Sciatic nerve (tissue), 2 donors: ENCODE measurements at places on chromosomes 12 and 14.

DNA sequence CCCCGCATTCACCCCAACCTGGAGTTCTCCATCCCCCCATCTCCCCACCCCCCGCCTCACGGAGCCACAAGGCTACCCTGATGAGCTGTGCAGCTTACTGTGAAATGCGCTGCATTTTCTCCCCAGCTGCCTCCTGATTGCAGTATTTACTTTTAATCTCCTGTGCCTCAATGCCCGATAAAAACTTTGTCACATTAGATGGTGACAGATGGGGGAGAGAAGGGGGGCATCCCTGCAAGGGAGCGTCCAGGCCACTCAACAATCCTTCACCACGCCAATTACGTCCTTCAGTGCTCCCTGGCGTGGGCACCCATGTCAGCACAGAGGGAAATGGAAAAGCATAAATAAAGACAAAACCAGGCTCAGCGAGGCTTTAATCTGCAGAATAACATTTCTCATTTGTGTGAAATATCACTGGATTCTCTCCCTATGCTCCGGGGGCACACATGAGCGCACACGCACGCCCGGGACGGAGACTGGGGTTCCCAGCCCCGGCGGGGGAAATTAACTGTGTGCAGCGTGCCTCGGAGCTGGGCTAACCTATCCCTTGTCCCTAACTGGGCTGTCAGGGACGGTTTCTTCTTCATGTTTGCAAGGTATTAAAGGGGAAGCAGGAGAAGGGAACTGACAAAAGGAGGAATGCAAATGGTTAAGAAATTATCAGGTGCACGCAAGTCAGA lies 186.7 kb upstream of the VASH1 start:
- no peak for DNase-seq

DNA sequence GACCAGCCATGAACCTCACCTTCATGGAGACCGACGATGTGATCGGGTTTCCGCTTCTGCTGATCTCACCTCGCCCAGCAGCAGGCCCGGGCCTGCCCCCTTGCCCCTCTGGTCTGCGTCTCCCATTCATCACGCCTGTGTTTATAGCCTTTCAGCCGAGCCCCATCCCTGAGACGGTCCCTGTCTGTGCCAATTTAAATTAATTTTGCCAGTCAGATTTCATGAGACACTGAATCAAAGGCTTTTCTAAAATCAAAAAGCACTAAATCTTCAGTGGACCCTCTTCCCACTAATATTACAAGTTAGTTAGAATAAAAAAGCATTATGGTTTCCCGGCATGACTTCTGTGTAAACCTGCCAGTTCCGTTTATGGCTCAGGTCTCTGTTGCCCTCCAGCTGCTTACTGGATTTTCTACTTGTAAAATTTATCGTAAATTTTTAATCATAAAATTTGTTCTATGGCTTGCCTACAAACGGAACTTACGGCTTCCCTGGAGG lies 155.9 kb downstream of the ESRRB start:
- DNase-seq: no peak

GRCh38 chr12:82225871-82226270 lies 132.3 kb downstream of the CCDC59 start:
- DNase-seq: no peak

- DNase-seq: no peak
These were observed 13.6 kb downstream of the SERPINA1 start for GRCh38 chr14:94374749-94375260.

DNA sequence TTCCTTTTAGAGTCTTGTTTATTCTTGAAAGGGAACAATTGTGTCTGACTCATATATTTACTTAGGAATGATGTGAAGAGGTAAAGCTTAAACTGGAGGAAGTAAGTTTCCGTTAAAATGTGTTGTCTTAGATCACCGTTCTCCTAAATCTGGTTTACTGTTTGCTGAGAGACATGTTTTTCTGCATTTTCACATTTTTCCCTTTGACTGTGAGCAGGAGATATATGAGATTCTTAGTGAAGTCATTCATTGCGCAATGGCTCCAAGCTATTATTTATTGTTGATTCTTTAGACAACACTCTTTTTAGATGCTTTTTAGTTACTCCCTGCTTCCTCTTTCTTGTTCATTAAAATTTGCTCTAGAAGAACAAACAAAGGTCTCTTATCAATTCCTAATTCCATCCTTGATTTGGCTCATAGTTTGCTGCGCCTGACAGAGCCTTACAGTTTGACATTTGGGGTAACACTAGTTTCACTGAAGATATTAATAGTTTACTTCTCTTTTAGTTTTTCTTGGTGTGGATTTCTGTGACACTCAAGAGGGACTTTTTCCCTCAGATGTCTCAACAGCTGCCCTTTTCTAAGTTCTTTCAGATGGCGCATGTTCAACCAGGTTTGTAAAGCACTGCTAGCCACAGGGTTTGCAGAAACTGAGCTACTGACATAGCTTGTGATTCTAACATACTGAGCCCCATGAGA lies 11.4 kb downstream of the CLECL1 start:
- DNase-seq: no peak

DNA sequence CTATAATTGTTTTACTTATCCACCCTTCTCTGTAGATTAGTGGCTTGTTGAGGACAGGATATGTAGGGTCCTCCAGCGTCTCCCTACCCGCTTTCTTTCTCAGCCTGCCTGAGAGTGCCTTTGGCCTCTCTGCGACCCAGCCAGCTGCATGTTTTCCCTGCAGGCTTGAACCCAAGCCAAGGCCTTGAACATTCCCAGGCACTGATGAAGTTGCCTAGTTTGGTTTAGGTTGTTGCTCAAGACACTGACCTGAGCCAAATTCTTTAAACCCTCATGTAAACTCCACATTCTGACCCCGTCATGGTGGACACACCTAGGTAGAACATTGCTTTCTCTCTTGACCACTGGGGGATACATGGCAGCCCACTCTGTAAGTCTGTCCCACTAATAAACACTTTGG lies 33.4 kb upstream of the TXNRD1 start:
- peak; percentile 79 for DNase-seq

- no peak for DNase-seq
These were observed 58.5 kb upstream of the PPP4R3A start for GRCh38 chr14:91568626-91569025.

DNA sequence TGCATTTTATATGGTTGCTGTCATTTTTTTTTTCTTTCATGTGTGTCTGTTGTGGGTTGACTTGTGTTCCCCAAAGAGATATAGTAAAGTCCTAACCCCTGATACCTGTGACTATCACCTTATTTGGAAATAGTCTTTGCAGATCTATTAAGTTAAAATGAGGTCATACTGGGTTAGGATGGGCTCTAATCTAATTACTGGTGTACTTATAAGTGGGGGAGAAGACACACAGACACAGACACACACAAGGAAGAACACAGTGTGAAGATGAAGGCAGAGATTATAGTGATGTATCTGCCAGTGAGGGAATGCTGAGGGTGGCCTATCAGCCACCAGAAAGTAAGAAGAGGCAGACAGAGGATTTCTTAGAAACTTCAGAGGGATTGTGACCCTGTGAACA lies 318.4 kb upstream of the ATP2B1 start:
- DNase-seq: no peak

DNA sequence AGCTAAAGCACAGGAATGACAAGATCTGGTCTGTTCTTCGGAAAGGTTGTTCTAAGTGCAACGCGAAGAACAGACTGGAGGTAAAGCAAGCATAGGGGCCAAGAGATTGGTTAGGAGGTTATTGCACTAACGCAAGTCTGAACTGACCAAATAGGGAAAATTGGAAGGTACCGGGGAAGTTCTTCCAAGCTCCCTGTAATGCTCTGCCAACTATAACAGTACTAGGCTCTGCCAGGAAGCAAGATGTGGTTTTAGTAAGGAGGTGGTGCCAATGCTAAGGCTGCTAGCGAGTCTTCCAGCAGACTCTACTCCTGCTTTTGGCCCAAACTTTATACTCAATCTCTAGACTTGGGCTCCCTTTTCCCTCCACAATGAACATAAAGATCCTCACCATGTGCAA lies 138.6 kb downstream of the PAWR start:
- no peak for DNase-seq

DNA sequence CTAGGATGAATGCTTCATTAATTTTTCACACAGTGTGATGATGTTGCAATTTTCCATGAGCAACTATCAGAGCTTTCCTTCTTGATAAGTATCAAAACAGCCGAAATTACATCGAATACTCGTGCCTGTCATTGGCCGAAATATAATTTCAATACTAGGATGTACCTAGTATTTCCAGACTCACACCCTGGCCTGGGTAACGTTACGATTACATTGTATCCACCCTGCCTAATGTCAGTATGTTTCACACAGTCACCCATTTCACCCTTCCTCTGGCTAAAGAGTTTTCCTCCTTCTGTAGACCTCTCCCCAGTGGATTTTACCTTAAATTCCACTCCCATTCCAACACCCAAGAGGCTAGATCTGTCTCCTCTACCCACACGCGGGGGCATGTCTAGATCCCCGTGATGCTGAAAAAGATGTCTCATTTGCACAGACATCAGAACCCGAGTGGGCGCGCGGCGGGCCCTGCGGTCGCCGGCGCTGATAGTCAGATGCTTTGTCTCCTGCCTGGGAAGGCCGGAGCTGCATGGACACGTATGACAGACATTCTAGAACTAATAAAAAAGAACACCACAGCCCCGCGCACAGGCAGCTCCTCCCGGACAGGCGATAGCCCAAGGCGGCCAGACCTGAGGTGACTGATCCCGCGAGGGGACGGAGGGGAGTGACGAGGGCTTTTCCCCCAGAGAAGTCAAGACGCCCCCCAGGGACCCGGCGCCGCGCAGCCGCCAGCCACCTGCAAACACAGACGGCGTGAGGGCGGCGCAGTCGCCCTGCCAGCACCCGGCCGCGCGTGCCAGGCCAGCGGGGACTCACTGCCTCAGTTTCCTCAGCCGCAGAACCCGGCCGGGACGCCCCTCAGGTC lies 723 bp downstream of the KIF21A start:
- peak; percentile 66 for DNase-seq

DNA sequence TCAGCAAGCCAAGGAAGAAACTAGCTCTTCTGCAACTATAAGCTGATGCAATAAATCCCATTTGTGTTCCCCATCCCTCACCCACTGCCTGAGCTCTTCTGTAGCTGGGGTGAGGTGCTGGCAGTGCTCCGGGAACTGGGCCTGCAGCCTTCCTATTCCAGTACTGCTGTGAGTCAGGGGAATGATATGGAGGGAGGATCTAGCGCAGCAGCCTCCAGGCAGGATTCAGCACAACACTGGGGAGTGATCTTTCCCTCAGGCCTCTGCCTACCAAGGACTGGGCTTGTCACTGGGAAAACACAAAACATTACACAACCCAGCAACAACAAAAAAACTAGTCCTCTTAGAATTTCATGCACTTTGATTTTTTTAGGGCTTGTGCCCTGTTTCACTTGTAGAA lies 58.7 kb downstream of the ST8SIA1 start:
- peak; percentile 80 for DNase-seq

DNA sequence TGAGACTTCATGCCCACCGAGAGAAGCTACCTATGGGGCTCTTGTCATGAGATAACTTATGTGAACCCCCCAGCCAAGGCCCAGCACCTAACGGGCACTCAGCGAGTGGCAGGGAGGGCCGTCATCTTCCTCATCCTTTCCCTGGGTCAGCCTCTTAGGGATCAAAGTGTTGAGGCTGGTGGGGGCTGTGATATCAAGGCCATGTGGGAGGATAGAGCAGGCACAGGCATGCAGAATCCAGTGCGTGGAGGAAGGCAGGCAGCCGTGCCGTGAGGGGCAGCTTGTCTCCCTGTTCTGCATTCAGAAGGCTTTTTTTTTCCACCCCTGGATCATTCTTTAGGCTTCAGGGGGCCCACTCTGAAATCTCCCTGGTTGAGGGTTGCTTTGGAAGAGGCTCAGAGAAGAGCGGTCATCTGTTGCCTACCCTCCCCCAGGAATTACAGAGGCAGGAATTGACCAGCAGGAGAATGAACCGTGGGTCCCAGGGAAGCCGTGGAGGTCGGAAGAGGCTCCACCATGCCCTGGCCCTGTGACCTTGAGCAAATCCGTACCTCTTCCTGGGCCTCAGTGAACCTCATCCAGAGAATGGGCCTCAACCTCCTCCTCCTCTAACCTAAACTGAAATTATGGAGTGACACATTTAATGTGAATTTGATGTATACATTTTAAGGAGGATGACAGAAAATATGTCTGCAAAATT lies 62.8 kb downstream of the BEGAIN start:
- no peak for DNase-seq

- no peak for DNase-seq
These were observed 336.1 kb downstream of the RPS29 start for GRCh38 chr14:49250109-49250508.

- no peak for DNase-seq
These were observed at the start of gene GSG1 for GRCh38 chr12:13103391-13104033. GSG1 (minus strand) TSS chr12:13103667; CDS start chr12:13103512, 155 bp downstream.

DNA sequence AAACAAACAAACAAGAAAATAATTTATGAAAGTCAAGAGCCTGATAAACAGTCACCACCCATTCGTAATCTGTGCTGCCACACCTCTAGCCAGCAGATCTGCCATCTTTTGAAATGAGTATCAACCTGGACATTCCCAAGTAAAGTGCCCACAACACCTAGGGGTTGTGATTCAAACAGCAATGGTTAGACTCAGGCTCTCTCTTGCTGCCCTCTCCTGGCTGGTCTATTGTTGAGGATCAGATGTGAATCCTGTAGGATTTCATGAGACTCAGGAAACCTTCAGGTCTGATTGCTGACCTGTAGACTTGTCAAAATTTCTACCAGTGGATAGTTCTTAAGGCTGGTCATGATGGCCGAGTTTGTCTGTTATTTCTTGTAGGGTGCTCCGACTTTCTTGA lies 26.8 kb downstream of the DGLUCY start:
- no peak for DNase-seq

GRCh38 chr12:123986374-123986965 lies 13.5 kb downstream of the ZNF664 start:
- DNase-seq: no peak

DNA sequence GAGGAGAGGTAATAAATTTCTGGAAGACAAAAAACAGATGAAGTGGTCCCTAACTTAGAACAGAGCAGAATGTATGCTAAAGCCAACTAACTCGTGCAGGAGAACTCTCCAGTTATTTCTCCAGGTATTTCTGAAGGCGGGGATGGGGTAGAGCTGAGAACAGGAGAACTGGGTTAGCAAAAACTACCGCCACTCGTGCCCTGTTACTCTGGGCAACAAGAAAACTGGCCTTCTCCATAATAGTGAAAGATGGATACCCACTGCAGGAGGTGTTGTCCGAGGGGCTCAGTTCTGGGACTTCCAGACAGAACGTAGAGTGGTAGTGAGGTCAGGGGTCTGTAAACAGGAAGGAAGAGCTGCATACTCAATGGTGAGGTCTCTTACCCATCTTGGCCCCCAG lies 187.3 kb upstream of the FRMD6 start:
- no peak for DNase-seq

DNA sequence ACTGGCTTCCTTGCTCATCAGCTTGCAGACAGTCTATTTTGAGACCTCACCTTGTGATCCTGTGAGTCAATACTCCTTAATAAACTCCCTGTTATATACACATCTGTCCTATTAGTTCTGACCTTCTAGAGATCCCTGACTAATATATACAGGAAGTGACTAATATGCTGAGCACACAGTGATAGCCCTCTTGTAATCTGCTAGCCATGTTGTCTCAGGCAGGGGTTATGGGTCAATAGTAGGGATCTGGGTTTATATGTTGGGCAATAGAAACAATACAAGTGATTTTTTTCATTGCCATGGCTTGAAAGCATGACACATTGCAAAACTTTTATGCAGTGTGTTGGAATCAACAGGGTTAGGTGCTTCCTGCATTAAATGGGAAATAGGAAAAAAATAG lies 562.2 kb downstream of the GALC start:
- DNase-seq: no peak
